Stimulated activated CD4-positive, alpha-beta T cell treated with anti-CD3 and anti-CD28 coated beads, Interleukin-4, amount 100 ng/mL, for 1 hour (primary cell): ENCODE measurements at places on chromosomes 13 and 19.
A peak's percentile ranks its signal among the peaks of the same experiment; 100 is the strongest.

DNA sequence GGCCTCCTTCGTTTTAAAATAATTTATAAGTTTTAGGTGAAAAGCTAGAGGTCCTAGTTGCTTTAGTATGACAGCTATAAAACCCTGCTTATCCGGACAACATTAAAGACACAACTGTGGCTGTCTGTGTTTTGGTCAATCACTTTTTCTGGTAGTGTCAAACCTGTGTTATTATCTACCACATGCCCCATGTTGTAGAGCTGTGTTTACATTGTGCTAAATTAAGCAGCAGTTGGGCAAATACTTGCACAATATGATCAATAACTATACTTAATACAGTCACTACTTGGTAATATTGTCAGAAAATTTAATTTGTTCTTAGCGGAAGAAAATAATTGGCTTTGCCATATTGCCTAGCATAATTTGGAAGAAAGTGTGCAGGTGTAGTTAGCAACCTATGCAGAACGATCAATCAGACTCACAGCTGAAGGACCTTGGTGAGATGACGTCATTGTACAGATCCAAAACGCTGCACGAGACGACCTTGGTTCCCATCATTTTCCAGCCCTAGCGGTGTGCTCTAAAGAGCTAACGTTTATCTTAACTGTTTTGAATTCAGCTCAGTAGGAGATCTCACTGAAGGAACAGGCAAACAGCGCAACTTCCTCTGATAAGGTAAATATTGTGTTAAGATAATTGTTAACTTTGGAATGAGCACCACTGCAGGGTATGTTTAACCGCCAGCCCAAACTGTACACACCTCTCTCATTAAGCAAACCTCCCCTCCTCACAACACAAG lies 476.6 kb downstream of the IRS2 start:
- DNase-seq, result no peak

GRCh38 chr13:21894703-21895699 lies 224.1 kb downstream of the FGF9 start:
- no peak for DNase-seq

DNA sequence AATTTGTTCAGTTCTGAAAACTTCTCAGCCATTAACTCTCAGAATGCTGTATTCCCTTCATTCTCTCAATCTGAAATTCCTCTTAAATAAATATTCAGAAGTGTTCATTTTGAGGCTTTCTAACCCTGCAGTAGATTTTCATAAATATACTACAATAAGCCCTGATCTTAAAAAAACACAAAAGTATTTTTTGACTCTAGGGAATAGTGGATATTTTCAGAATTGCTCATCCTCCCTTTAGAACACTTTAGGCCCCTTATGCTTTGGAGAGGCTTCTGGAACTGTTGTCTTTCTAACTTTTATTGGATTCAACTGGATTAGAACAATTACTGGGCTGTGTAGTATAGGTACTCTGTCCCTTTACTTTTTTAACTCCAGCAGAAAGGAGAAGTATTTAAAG lies 1662.6 kb upstream of the MIR17HG start:
- DNase-seq, result no peak

DNA sequence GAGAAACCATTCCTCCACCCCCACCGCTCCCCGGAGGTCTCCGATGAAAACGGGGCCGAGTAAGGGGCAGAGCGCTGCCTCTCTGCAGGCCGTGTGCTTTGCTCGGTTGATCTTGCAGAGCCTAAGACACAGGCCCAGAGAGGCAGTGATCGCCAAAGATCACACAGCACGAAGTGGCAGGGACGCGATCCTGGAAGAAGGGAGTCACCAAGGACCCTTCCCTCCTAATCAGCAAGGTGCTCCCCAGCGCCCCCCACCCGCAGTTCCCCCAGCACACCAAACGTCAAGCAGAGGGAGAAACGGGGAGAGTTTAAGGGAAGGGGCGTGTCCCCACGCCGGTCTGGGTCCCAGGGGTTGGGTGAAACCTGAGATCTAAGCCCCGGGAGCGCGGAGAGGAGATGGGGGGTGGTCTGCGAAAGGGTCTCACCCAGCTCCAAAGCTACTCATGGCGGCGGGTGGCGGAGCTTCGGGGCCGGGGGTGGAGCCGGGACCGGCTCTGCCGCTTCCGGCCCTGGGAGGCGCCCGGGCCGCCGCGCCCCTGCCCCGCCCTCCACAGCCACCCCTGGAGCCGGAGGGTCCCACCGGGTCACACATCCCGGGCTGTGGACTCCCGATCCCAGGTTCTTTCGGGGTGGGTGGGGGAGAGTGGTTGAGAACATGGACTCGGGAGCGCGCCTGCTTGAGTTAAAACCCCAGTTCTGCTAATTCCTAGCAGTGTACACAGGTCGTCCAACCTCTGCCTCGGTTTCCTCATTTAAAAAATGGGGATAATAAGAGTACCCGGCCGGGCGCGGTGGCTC lies at the start of gene EML2:
EML2 (minus strand) TSS at position 468 of the 800 bp plus-strand sequence; CDS start at position 447, 21 bp downstream.
- DNase-seq, result peak; percentile 64

DNA sequence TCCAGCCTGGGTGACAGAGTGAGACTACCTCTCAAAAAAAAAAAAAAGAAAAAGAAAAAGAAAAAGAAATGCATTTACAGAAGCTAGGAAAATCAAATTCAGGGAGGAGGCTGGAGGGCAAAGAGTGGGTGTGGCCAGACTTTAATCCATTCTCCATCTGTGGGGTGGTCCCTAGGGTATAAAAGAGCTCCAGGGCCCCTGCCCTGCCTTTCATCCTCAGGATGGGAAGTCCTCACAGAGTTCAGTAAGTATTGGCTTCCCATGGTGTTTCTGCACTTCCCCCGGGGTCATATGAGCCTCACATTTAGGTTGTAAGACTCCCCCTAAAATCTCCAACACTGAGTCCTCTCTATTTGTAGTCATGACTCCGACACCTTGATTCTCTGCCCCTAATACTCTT lies 33.0 kb downstream of the DPRX start:
- DNase-seq, result no peak
